ENCODE measurements at places on chromosomes 7 and 10. TPM values are rescaled to one million over a fixed set of nuclear protein-coding genes. Genes with fewer than 3 reads are reported as not detected.

Gene SUN3
- not detected for total RNA-seq

Gene PNLIPRP3
- total RNA-seq: 0.03 TPM

Gene AASS
- 0.13 TPM for total RNA-seq

Gene GBX1
- total RNA-seq: not detected

Gene PLEKHS1
- 0.06 TPM for total RNA-seq

Gene OR2A7
- total RNA-seq: not detected

Gene NKX2-3
- 0.05 TPM for total RNA-seq

Gene OR2A42
- not detected for total RNA-seq

Gene TMEM225B
- 0.92 TPM for total RNA-seq

Gene SPDYE11
- not detected for total RNA-seq

Gene MOGAT3
- total RNA-seq: not detected

Gene MINDY4
- total RNA-seq: 2.3 TPM

Gene CTAGE8
- not detected for total RNA-seq

Gene DYDC1
- not detected for total RNA-seq

Gene NRCAM
- total RNA-seq: 99.1 TPM

Gene FGFBP3
- total RNA-seq: 2.6 TPM

Gene CUL2
- 23.0 TPM for total RNA-seq

Gene CASP2
- total RNA-seq: 19.3 TPM

Gene SFTPA1
- total RNA-seq: not detected

Gene GPR141
- not detected for total RNA-seq

Gene LRIT1
- total RNA-seq: not detected

Gene NODAL
- total RNA-seq: not detected
